Type B pancreatic cell (in vitro differentiated cells): ENCODE measurements at places on chromosomes 16 and 17. TPM values are rescaled to one million over a fixed set of nuclear protein-coding genes. Genes with fewer than 3 reads are reported as not detected.
A peak's percentile ranks its signal among the peaks of the same experiment; 100 is the strongest.

TBC1D3H gene
- total RNA-seq, result not detected in 2 replicates

CBX8 gene
- total RNA-seq, result 13.3 and 16.0 TPM in 2 replicates

PLEKHM1 gene
- total RNA-seq, result 42.1 and 63.1 TPM in 2 replicates

GRCh38 chr16:85570735-85571562 is 42.2 kb upstream of the GSE1 start:
- H3K27me3 ChIP-seq, result no peaks in the 10 kb centered on the region
- no peak for DNase-seq
- H3K4me1 ChIP-seq, result peaks cover 74% of the 10 kb centered on the region
- peak overlapping the region; percentile 65 for H3K27ac ChIP-seq
- H3K36me3 ChIP-seq, result no peaks in the 10 kb centered on the region
- H3K4me3 ChIP-seq, result no peak overlapping the region

- no peak for DNase-seq
- H3K4me3 ChIP-seq, result no peak overlapping the region
- no peaks in the 10 kb centered on the region for H3K36me3 ChIP-seq
- H3K4me1 ChIP-seq, result peaks cover 4% of the 10 kb centered on the region
- no peak overlapping the region for H3K27ac ChIP-seq
- peaks cover 2% of the 10 kb centered on the region for H3K27me3 ChIP-seq
These were observed 11.8 kb upstream of the FAM117A start for GRCh38 chr17:49775546-49776260.
